ENCODE measurements at places on chromosomes 12 and 14. TPM values are rescaled to one million over a fixed set of nuclear protein-coding genes. Genes with fewer than 3 reads are reported as not detected.

- H3K36me3 ChIP-seq = peaks cover under 1% of the 10 kb centered on the region
- no peak for DNase-seq
- H3K4me1 ChIP-seq = no peaks in the 10 kb centered on the region
Observed at GRCh38 chr12:131620946-131621681, 89.8 kb upstream of the SFSWAP start.

DNA sequence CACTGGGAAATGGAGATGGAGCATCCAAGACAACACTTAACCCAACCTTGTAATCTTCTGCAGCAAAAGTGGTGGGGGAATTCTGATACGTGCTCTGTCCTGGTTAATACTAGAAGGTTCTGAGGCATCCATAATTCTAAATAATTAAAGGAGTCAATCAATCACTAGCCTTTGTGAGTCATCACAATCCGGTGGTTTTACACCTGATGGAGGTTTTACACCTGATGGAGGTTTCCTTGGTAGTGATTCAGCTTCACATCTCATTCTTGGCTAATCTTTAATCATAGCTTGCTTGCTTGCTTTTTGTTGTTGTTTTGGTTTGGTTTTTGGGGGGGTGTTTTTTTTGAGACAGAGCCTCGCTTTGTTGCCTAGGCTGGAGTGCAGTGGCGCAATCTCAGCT lies 343.4 kb downstream of the DPF3 start:
- H3K27ac ChIP-seq = peak overlapping the region; percentile 10
- H3K36me3 ChIP-seq = no peaks in the 10 kb centered on the region
- DNase-seq = no peak

GRCh38 chr12:16555630-16556029 lies 50.3 kb downstream of the LMO3 start:
- no peak for DNase-seq
- H3K27ac ChIP-seq = no peak overlapping the region
- no peak overlapping the region for H3K4me3 ChIP-seq
- no peaks in the 10 kb centered on the region for H3K4me1 ChIP-seq
- H3K27me3 ChIP-seq = no peaks in the 10 kb centered on the region

The ETNK1 gene
- total RNA-seq = 66.9 TPM

The KLRD1 gene
- total RNA-seq = 0.27 TPM

- no peak overlapping the region for H3K4me3 ChIP-seq
- peaks cover 6% of the 10 kb centered on the region for H3K36me3 ChIP-seq
- DNase-seq = no peak
- H3K4me1 ChIP-seq = peaks cover 2% of the 10 kb centered on the region
- peaks cover 4% of the 10 kb centered on the region for H3K27me3 ChIP-seq
Observed at GRCh38 chr14:71745072-71745471, 187.2 kb upstream of the RGS6 start.

GRCh38 chr12:50390316-50390741 lies 6.1 kb downstream of the FAM186A start:
- no peaks in the 10 kb centered on the region for H3K27me3 ChIP-seq
- H3K4me1 ChIP-seq = peaks cover 3% of the 10 kb centered on the region
- H3K27ac ChIP-seq = no peak overlapping the region

- no peak for DNase-seq
- peaks cover 28% of the 10 kb centered on the region for H3K27me3 ChIP-seq
- no peak overlapping the region for H3K4me3 ChIP-seq
- no peak overlapping the region for H3K27ac ChIP-seq
Observed at GRCh38 chr14:50937325-50937724, 7.0 kb downstream of the PYGL start.

The AHNAK2 gene
- not detected for total RNA-seq

GRCh38 chr14:25049093-25049567 lies 817 bp downstream of the STXBP6 start:
- no peak overlapping the region for H3K27ac ChIP-seq
- DNase-seq = no peak
- H3K4me3 ChIP-seq = no peak overlapping the region
- H3K27me3 ChIP-seq = peaks cover 63% of the 10 kb centered on the region

DNA sequence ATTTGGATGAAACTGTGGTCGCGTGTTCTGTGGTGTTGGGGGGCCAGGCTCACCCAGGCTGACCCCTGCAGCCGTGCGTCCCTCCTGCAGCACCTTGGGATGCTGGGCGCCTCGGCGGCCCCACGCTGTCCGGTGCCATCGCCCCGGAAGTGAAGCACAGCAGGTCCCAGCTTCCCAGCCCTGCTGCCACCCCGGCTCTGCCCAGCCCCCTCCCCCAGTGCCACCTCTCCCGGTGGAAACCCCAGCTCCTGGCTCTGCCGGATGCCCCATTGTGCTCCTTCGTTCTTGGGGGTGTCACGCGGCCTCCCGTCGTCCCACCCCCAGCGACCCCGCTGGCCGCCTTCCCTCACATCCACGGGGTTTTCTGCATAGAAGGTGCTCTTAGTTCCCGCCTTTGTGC lies 25.2 kb downstream of the LRCOL1 start:
- no peak overlapping the region for H3K4me3 ChIP-seq
- no peak for DNase-seq
- no peak overlapping the region for H3K27ac ChIP-seq

DNA sequence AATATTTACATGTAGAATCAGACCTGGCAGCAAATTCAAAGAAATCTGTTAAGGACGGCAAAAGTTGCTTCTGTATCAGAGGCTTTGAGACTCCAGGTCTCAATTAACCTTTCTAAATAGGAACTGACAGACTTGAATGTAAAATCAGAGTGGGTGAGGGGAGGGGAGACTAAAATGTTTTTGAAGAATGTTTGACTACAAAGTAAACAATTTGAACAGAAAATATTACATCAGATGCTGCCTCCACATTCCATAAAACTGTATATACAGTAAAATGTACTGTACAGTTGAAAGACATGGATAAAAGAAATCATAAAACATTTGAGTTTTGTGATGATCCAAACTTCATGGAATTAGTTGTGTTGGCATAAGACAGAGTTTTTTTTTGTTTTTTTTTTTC lies 49.5 kb upstream of the POC1B start:
- no peak for DNase-seq
- no peak overlapping the region for H3K4me3 ChIP-seq
- H3K27ac ChIP-seq = no peak overlapping the region
- H3K4me1 ChIP-seq = no peaks in the 10 kb centered on the region

The AMDHD1 gene
- total RNA-seq = 1.4 TPM

GRCh38 chr14:74217672-74218448 lies 21.4 kb upstream of the VSX2 start:
- H3K27me3 ChIP-seq = peaks cover 17% of the 10 kb centered on the region
- no peak overlapping the region for H3K4me3 ChIP-seq
- no peaks in the 10 kb centered on the region for H3K36me3 ChIP-seq
- H3K27ac ChIP-seq = no peak overlapping the region
- DNase-seq = peak; percentile 76

The GALNT9 gene
- not detected for total RNA-seq

DNA sequence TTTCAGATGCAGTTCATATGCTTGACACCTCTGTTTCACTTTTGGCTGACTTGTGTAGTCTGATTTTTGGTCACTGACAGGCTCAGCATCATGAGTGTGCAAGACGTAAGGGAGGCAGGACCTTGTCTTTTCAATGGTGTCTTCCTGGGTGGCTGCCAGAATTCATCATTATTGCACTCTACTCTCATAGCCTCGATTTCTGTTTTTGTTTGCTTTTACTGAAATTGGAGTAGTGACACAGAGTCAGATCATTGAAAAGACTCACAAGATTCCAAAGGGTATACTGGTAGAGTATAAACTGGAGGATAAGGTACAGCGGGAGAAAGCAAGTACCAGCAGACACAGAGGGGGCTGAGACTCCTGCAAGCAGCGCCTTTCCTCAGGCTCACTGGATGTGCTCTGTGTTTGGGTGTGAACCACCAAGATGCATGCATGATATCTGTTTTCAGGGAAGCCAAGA lies 126.3 kb upstream of the FGD4 start:
- no peaks in the 10 kb centered on the region for H3K36me3 ChIP-seq
- peak overlapping the region; percentile 4 for H3K4me3 ChIP-seq
- no peak for DNase-seq
- H3K27me3 ChIP-seq = no peaks in the 10 kb centered on the region
- peaks cover 19% of the 10 kb centered on the region for H3K4me1 ChIP-seq
- H3K27ac ChIP-seq = peak overlapping the region; percentile 91

DNA sequence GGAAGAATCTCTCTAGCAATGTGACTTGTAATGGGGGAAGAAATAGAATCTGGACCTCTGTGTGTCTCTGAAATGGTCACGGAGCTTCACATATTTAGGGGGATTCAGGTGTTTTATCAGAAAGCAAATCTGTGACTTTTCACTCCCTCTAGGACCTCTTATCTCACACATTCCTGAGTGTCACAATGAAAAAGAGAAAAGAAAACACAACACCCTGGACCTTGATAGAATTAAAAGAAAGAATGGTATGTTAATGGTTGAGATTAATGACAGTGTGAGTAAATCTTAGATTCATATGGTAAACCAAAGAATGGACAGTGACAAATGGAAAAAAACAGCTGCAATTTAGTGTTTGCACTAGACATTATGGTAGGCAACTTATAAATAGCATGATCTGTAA lies 68.5 kb downstream of the PKP2 start:
- H3K4me3 ChIP-seq = no peak overlapping the region
- no peak overlapping the region for H3K27ac ChIP-seq
- no peaks in the 10 kb centered on the region for H3K36me3 ChIP-seq
- DNase-seq = no peak

The C3AR1 gene
- total RNA-seq = 5.9 TPM

DNA sequence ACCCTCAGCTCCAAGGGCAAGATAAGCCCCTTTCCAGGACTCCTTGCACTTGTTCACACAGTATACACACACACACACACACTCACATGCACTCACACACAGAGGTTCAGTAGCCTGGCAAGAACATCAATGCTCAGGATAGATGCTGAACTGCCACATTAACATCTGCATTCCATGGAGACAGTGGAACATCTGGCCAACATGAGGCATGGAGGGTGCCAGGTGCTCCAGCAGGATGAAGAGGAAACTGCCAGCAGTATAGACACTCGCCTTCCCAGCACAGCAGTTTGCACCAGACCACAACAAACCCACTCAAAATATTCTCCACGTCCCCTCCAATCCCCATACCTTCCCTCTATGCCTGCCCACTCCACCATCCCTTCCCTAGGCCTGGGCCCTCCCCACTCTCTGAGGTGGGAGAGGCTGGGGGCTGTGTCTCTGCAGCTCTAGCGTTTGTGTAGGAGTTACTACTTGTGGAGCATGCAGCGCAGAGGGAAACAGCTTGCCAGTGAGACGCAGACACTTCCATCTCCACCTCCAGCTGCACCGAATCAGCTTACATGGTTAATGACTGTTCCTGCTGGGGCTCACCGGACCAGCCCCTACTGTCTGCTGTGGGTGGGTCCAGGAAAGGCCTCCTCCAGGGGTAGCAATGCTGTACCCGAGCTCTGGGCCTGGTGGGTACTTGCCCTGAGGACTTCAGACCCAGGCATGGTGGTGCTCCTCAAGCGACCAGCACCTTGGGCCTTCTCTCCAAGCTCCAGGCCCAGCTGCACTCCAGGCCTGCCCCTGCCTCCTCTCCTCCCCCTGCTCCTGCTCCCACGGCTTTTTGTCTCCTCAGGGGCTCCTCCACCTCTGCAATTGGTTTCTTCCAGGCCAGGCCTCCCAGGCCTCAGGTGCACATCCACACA lies 18.6 kb upstream of the PLEKHG3 start:
- no peak for DNase-seq
- no peak overlapping the region for H3K27ac ChIP-seq
- H3K4me3 ChIP-seq = no peak overlapping the region
- peaks cover 29% of the 10 kb centered on the region for H3K4me1 ChIP-seq
- H3K27me3 ChIP-seq = peaks cover 4% of the 10 kb centered on the region
- H3K36me3 ChIP-seq = no peaks in the 10 kb centered on the region

DNA sequence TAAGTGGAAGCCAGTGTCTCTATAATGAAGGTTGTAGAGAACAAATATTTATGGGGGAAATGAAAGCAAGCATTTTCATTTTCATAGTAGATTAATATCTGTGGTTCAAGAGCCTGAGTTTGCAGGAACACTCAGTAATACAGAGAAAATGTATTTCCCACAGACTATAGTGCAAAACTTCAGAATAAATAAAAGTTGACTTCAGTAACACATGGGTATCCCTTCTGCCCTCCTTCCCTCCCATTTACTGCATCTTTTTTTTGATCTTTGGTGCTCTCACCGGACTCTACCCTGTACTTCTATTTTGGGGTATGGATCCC lies 75.3 kb upstream of the AMN1 start:
- no peak for DNase-seq
- peaks cover 8% of the 10 kb centered on the region for H3K36me3 ChIP-seq
- no peak overlapping the region for H3K4me3 ChIP-seq
- no peaks in the 10 kb centered on the region for H3K27me3 ChIP-seq
- H3K27ac ChIP-seq = peak overlapping the region; percentile 14
- H3K4me1 ChIP-seq = peaks cover 40% of the 10 kb centered on the region

The MDP1 gene
- 10.1 TPM for total RNA-seq

DNA sequence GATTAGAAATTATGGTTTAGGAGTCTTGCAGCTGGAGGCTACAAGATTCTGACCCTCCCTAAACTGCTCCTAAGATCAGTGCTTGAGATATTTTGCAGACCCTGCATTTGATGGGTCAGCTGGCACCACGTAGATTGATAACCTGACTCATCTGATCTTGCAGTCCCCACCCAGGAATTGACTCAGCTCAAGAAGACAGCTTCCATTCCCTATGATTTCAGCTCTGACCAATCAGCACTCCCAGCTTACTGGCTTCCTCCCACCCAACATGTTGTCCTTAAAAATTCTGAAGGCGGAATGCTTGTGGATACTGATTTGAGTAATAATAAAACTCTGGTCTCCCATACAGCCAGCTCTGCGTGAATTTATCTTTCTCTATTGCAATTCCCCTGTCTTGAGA lies 23.2 kb upstream of the MTHFD1 start:
- no peaks in the 10 kb centered on the region for H3K4me1 ChIP-seq
- H3K27ac ChIP-seq = no peak overlapping the region
- no peak for DNase-seq
- H3K27me3 ChIP-seq = no peaks in the 10 kb centered on the region

The ACVRL1 gene
- total RNA-seq = not detected

DNA sequence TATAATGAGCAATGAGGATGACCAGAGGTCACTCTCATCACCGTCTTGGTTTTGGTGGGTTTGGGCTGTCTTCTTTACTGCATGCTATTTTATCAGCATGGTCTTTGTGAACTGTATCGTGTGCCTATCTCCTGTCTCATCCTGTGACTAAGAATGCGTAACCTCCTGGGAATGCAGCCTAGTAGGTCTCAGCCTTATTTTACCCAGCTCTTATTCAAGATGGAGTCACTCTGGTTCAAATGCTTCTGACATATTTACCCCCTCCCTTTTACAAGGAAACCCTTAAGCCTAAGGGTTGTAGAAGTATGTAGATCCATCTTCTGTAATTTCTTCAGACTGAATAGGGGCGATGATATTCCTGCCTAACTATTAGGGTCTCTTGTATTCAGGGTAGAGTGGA lies 8.4 kb downstream of the IFI27L1 start:
- no peak overlapping the region for H3K27ac ChIP-seq
- no peaks in the 10 kb centered on the region for H3K27me3 ChIP-seq
- DNase-seq = no peak
- no peak overlapping the region for H3K4me3 ChIP-seq
- H3K36me3 ChIP-seq = peaks cover 17% of the 10 kb centered on the region
